ENCODE measurements at places on chromosomes 3 and 15.

GRCh38 chr3:139434764-139435307 is 41.5 kb downstream of the RBP2 start:
- DNase-seq = peak; percentile 61

DNA sequence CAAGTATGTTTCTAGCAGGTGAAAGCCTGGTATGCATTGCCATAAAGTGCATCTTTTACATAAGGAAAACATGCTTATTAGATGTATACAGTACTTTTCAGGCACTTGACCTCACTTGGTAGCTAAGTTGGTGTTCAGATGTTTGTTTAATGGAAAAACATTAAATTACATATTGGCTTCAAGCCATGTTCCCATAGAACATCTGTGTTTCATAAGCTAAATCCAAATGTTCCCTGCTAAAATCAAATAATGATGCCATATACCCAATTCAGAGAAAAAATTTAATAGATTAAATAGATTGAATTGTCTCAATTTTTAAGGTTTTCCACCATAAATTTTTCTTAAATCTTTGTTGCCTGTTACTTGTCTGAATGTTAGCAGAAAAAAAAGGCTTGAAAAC is 19.1 kb upstream of the RPL22L1 start:
- no peak for DNase-seq

- DNase-seq = peak; percentile 41
Observed at GRCh38 chr3:127853681-127854080, 31.4 kb upstream of the MGLL start.

DNA sequence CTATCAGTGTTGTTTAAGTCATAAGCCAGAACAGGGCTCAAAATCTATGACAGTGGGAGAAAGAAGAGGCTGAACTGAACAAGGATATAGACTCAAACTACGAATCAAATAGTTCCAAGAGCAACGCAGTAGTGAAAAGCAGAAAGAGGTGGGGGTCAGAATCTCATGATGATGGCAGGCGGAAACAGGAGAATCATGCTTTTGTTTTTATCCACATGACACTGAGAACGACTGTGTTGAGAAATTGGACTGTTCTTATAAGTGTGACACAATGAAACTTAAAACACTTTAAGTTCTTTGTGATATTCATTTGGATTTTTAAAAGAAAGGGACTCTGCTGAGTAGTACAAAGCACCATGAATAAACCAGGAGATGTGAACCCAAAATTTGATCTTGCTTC is 309.4 kb downstream of the ULK4 start:
- DNase-seq = no peak

DNA sequence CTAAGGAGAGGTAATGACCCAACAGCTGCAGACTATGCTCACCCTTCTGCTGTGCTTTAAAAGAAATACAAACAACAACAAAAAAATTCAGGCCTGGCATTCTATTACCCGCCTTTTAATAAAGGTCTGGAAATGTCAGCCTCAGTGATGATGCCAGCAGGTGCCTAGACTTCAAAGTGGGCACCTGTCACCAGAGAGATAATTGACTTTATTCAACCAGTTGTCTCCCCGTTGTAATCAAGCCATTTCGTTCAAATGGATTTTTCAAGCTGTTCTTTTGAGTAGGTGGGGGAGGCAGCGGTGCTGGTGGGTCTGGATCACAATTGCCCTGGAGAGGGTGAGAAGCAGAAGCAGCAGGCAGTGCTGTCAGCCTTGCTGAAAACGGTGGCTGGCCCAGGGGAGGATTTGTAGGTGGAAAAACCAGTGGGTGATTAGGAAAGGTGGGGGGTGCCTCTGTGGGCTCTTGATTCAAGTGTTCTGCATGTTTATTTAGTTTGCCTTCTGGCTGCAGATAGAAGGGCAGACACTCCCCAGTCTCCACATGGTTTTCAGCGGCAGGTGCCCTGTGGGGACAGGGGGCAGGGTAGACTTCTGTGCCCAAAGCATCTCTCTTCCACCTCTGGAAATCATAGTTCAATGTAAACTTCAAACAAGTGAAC is 300.2 kb upstream of the SLCO3A1 start:
- DNase-seq = peak; percentile 44

- DNase-seq = no peak
Observed at GRCh38 chr15:52137432-52138357, 25.1 kb upstream of the BCL2L10 start.

DNA sequence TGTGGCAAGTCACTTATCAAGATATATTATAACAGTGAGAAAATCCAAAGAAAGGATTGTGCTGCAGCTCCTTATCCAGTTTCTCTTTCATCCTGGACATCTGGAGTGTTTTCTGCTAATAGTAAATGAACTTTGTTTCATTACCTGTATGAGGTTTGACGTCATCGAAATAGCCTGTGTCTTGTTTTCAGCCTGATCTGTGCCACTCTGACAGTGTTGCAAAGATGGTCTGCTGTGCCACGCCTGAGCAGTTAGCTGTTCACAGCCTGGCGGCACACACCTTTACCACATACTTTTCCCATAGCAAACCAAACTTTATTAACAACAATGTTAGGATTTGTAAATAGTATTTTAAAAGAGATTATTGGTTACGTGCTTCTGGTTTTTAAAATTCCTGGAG is 34.0 kb downstream of the YEATS2 start:
- no peak for DNase-seq

DNA sequence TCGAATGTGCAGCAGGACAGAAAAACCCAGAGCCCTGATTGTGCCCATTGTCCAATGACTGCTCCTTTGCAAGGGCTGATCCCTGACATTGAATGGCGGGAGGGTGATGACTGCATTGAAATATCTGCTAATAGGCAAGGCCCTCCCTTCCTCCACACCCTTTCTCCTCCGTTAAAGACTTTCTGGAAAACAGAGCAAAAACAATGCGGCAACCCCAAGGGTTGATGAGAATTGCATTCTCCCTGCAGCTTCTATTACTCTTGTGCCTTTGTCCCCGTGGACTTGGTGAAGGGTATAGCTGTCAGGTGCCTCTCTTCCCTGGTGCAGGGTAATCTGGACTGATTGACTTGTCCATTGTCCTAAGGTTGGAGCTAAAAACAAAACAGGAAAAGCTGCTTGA is 71.8 kb downstream of the THSD4 start:
- no peak for DNase-seq

- no peak for DNase-seq
Observed at GRCh38 chr15:74680456-74680855, 15.4 kb downstream of the EDC3 start.

DNA sequence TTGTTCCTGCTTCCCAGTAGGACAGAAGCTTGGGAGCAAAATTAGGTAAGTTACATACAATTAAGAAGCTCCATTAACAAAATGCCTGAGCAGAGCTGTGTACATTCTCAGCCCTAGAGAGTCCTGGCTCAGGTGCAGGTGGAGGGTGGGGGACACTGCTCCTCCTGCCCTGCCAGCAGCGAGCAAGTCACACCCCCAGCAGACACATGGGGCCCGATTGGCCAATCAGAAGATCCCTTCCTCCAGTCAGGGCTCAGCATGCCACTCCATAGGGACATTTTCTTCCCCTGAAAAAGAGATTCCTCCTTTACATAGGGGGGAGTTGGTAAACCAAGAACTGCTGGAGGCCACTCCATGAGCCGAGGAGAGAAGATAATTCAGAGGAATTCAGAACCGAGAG is 62.1 kb downstream of the PLXNA1 start:
- peak; percentile 89 for DNase-seq

DNA sequence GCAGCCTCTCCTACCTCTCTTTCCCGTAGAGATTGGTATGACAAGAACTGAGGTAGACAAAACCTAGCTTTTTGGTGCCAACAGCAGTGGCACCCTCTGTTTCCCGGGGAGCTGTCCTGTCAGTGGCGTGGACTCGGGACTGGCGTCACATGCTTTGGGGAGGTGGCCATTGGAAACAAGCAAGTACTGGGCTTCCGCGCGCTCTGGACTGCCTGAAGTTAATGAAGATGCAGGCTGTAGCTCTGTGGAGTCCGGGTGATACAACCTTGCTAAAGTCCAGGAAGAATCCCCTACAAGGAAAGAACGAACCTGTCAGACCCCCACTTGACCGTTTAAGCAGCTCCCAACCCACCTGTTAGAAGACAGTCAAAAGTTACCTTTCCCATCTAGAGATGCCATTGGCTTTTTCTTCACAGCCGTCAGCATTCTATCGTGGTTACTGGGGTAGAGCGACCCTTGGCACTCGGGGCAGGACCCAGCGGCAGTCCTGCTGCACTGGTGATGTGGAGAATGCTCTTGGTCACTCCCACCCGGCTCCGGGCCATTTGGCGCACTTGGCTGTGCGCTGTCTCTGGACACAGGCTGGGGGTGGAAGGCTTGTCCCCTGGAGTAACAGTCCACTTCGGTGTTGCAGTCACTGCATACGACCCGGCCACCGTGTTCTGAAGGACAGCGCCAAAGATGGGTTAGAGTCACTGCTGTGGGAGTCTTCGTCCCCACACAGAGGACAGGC is 120.5 kb downstream of the LRIG1 start:
- no peak for DNase-seq

GRCh38 chr3:5929027-5929426 is 741.5 kb downstream of the EDEM1 start:
- DNase-seq = no peak

DNA sequence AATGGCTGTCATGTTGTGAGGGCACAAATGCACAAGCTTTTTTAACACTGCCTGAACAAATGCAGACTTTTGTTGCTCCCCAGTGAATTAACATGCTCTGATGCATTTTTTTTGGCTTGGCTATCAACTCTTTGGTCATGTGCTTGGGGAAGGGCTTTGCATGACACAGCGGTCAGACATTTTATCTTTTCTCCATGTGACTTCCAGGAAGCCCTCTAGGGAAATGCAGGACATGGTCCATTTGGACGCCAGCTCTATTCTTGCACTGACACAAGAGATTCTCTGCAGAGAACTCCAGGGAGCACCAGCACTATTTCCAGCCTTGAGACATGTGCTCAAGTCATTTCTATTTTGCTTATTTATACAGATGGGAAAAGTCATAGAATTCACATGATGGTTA is 46.2 kb downstream of the NEK11 start:
- no peak for DNase-seq

- no peak for DNase-seq
Observed at GRCh38 chr3:116444819-116445310, 422 bp downstream of the LSAMP start.

GRCh38 chr3:128667641-128668040 is 17.0 kb upstream of the RPN1 start:
- DNase-seq = no peak

- DNase-seq = no peak
Observed at GRCh38 chr3:46370839-46371518, at the start of gene CCR5. Gene CCR5, plus strand, starts transcription at chr3:46370946. Its CDS starts 1,957 bp downstream, at chr3:46372903.

- no peak for DNase-seq
Observed at GRCh38 chr3:162165346-162165745, 668.7 kb downstream of the OTOL1 start.
